T-helper 17 cell (primary cell): ENCODE measurements at places on chromosomes 1 and 21.

DNA sequence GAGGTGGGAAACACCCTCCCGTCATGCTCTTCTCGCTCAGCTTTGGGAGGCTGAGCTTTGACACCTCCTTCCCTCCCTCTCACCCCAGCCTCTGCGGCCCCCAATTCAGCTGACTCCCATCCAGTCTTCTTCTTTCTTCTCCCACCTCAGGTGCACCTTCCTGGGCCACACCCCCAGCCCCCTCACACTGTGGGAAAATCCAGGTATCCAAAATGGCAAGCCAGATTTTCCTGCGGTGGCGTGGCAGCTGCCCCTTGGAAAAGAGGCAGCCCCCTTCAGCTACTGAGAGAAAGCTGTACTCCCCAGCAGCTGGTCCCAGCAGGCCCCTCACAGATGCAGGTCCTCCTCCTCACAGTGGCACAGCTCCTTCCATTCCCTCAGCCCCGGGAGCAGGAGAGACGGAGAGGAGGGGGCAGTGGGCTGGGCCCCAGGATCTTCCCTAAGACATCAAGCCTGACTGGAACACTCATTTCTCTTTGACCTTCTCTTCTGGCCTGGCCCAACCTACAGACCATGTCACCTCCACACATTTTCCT, 61.6 kb downstream of the OPTC start:
- DNase-seq = no peak

DNA sequence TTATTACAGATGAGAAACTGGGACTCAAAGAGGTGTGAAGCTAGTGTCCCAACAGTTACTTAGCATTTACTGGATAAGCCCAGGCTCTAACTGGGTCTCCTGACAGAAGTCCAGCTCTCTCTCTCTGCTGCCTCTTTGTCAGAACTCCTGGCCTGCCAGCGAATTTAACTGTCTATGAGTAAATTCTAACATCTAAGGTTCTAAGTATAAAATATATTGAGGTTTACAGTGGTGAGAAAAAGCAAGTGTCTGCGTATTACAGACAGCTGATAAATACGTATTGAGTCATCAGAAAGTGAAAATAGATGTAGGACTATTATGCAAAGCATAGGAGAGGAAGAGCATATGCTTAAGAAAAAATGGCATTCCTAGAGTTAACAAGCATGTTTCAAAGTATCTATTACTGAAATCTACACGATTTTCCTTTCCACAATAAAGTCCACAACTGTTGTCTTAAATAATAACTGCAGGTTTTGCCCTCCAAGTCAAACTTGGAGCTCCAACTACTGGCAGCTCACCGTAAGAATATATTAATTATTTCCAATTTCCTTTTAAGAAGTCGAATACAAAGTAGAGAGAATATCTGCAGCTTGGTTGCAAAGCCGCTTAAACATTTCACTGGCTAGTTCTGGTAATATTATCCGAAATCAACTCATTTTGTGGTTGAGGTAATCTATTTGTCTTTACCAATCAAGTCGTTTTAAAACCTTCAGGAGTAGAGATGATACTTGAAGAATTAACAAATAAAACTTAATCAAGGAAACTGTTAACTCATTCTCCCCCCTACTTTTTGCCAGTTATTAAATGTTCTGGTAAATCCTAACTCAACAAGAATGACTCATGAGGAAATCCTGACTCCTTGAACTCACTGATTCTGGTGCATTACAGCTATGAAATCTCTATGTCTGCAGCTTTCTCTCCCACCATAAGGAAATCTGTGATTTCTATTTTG, 1.4 kb upstream of the RGS2 start:
- DNase-seq = no peak

DNA sequence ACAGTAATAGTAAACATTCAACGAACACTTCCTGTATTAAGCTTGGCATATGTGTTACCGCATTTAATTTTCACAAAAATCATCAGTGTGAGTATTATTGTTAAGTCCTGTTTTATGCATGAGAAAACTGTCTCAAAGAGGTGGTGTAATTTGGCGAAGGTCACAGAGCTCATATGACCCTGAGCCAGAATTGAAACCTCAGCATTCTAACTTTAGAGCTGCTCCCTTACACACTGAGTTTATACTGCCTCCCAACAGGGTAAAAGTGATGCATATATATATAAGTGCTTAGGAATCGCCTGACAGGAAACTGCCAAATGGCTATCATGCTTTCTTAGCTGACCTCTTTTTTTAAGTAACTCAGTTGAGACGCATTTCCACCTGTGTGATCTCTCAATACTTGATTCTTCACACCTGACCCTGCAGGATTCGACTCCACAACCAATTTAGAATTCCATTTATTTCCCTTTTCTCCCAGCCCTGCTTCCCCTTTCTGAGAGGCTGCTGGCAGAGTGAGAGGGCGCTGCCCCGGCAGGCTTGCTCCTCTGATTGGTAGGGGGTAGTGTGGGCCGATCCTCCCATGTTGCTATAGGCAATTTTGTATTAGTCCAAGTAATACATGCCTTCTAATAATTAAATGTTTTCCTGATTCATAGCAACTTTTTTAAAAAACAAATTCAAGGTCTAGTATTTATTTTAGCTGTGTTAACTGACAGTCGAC, 40.5 kb downstream of the ZBTB40 start:
- no peak for DNase-seq

DNA sequence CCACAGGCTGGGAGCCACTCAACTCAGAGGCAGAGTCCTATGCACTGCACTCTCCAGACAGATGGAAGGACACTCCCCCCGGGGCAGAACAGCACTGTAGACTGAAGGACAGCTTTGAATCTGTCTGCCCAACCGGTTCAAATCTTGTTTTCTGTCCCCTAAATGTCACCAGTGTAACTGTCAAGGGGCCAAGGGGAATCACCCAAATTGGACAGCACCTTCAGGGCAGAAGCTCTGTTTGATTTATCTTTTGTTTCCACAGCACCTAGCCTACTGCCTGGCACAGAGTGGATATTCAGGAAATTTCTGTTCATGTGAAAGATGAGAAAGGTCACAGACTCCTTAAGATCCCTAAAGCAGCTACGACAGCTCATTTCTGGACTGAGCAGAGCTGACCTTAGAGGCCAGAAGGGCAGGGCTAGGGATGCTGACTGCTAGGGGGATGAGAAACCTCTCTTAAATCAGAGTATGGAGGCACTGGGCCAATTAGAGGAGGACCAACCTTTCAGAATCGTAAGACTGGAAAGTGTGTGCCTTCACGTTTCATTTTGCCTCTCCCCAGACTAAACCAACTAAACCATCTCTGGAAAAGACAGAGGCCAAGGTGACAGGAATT, 41.0 kb downstream of the ITPKB start:
- no peak for DNase-seq

GRCh38 chr1:36754366-36754765, 271.7 kb upstream of the CSF3R start:
- no peak for DNase-seq

GRCh38 chr1:228092342-228093049, 10.0 kb downstream of the ARF1 start:
- no peak for DNase-seq
